ENCODE measurements at places on chromosomes 5 and 9.

GRCh38 chr5:65797481-65797880 lies 75.5 kb downstream of the NLN start:
- DNase-seq: no peak

GRCh38 chr5:57719216-57719615 lies 236.6 kb upstream of the ACTBL2 start:
- DNase-seq: no peak

GRCh38 chr5:42944989-42945388 lies 95.1 kb downstream of the ANXA2R start:
- DNase-seq: no peak

- DNase-seq: no peak
Measured at GRCh38 chr9:99465231-99465907, 243.3 kb downstream of the SEC61B start.

GRCh38 chr5:132261881-132262845 lies 4.7 kb downstream of the PDLIM4 start:
- DNase-seq: peak; percentile 20
